Fibroblast of the aortic adventitia (primary cell): ENCODE measurements at places on chromosomes 12 and 14.

- DNase-seq: no peak
These were observed 103.5 kb downstream of the CACNA1C start for GRCh38 chr12:2156333-2156732.

- DNase-seq: no peak
These were observed 35.6 kb downstream of the A2M start for GRCh38 chr12:9079883-9080675.

DNA sequence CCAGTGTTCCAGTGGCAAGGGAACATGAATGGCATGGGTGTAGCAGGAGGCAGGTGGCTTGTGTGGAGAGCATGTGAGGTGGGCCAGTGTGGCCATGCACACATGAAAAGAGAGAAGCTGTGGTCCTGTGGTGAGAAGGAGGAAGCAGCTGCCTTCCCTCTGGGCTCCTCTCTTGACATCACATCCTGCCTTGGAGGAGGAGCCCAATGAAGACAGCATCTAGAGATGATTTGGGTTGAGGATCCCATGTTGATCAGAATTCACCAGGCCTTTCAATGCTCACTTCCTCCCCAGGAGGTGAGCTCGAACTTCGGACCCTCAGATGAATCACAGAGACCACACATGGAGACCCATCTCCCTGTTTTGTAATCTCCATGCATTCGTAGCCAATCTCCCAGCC lies 82.6 kb downstream of the LRRC74A start:
- no peak for DNase-seq

- DNase-seq: peak; percentile 73
These were observed 17.6 kb downstream of the NINJ2 start for GRCh38 chr12:645563-646071.

GRCh38 chr12:123938679-123939480 lies 33.8 kb downstream of the CCDC92 start:
- no peak for DNase-seq

DNA sequence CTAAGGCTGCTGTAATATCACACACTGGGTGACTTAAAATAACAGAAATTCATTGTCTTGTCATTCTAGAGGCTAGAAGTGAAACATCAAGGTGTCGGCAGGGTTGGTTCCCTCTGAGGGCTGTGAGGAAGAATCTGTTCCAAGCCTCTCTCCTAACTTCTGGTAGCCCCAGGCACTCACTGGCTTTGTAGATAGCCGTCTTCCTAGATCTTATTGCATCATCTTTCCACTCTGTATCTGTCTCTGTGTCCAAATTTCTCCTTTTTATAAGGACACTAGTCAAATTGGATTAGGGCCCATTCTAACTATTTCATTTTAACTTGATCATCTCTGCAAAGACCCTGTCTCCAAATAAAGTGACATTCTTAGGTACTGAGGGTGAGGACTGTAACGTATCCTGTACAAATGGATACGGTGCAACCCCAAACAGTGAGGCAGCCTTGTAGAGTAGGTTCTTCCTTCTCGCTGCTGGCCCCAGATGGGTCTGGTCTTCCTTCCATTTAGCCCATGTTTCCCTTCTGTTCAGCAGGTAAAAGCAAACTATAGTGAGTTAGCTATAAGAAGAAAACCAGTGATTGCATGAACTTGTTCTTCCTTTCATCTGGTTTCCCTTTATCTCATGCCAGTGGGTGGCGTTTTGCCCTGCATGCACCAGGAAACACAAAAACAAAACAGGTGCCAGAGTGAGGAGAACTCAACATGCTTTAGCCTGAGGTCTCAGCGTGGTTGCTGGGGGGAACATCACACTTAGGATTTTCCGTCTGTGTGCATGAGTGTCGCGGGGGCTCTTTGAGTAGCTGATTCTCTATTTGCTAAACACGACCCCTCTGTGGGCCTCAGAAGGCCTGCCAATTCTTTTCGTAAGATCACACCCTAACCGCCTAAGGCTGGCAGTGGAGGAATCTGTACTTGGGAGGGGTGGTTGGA lies 19.5 kb downstream of the TTC9 start:
- DNase-seq: no peak

DNA sequence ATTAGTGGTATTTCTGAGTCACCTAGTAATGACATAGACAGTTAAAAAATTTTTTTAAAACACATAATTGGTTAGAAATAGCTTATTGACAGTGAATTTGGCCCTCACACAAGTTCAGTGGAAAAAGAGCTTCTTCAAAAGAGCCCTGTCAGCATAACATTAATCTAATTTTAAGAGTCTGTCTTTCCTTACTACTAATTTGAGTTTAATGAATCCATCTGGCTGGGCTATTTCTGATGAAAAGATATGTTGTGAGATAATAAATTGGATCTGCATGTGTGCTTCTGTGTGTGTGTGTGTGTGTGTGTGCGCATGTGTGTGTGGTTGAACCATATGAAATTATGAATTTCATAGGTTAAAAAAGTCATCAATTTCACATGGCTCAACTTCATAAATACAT lies 1045.2 kb downstream of the FLRT2 start:
- no peak for DNase-seq

DNA sequence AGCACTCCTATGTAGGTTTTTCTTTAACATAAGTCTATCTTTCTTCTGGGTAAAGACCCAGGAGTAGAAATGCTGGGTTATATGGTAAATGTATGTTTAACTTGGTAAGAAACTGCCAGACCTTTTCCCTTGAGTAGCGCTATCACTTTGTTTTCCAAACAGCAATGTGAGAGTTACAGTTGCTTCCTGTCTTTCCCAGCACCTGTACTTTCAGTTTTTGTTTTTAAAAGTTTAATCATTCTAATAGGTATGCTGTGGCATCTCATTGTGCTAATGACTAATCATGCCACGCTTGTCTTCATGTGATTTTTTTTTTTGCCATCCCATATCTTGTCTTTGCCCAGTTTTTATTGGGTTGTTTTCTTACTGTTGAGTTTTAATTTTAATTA lies 28.1 kb downstream of the GIT2 start:
- DNase-seq: no peak

GRCh38 chr14:104285508-104285840 lies 147.1 kb downstream of the KIF26A start:
- DNase-seq: no peak

- peak; percentile 70 for DNase-seq
These were observed 1.7 kb upstream of the C12orf56 start for GRCh38 chr12:64392221-64392620.

- DNase-seq: peak; percentile 42
These were observed 108.9 kb upstream of the FGD4 start for GRCh38 chr12:32290411-32290810.

DNA sequence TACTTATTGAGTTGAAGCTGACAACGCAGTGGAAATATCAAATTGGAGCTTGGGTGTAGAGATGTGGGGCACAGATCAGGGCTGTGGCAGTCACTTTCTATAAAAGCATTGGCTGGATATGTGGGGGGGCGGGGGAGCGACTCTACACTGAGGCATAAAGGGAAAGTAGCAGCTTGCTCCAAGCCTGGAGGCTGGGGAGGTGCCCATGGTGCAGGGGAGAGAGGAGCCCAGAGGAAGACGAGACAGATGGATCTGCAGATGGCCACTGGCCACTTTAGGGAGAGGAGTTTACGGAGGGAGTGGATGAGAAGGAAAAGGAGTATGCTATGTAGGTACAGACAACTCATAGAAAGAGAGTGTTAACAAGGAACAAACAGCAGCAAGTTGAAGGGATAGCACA lies 13.5 kb upstream of the NGB start:
- no peak for DNase-seq

- DNase-seq: no peak
These were observed 4.4 kb downstream of the SLC8B1 start for GRCh38 chr12:113330505-113330904.

DNA sequence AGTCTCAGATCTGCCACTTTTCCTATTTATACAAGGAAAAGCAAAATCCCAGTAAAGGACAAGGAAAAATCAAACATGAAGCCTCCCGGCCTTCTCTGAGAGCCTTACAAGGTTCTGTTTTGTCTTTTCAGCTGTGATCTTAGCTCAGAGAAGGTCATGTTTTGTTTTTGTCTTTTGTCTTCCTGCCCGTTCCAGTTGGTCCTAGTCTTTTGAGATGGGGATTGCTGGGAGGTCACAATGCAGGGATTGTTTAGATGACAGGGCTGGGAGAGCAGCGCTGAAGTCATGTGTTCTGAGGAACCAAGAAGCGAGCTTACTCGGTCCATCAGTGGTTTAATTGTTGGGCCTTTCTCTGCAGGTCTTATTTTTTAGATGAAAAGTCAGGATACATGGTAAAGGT lies 6.0 kb downstream of the PLEKHH1 start:
- no peak for DNase-seq

DNA sequence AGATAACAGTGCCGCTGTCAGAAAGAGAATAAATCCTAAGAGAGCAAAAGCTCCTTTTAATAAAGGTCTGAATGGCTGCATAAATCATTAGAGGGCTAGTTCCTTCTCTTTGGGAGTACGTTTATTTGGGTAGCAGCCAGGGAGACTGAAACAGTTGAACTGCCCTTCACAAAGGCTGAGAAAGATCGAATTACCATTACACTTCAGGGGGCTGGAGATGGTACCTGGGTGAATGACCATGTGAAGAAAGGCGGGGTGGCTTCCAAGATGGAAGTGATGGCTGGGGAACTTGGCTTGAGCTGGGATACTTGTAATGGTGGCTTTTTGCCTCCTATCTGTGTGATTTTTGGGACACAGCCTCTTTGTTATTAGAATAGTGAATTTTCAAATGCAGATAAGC lies 1.7 kb upstream of the FGD4 start:
- DNase-seq: no peak

- DNase-seq: peak; percentile 34
These were observed 3.3 kb downstream of the IL26 start for GRCh38 chr12:68222326-68222725.

DNA sequence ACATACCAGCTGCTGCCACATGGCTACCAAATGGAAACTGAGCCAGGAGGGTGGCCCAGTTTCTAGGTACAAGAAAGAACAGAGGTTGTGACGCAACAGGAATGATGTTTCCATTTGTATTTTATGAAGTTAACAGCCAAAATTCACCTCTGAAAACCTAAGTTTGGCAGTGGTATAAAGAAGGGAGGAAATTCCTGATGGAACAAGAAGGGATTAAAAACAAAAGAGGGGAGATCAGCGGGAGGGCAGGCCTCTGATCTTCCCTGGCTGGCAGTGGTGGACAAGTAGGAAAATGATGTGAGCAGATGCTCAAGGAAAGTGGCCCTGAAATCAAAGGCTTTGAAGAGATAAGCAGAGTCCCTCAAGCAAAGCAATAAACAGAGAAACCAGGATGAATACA lies 47.3 kb upstream of the BCL2L14 start:
- no peak for DNase-seq

DNA sequence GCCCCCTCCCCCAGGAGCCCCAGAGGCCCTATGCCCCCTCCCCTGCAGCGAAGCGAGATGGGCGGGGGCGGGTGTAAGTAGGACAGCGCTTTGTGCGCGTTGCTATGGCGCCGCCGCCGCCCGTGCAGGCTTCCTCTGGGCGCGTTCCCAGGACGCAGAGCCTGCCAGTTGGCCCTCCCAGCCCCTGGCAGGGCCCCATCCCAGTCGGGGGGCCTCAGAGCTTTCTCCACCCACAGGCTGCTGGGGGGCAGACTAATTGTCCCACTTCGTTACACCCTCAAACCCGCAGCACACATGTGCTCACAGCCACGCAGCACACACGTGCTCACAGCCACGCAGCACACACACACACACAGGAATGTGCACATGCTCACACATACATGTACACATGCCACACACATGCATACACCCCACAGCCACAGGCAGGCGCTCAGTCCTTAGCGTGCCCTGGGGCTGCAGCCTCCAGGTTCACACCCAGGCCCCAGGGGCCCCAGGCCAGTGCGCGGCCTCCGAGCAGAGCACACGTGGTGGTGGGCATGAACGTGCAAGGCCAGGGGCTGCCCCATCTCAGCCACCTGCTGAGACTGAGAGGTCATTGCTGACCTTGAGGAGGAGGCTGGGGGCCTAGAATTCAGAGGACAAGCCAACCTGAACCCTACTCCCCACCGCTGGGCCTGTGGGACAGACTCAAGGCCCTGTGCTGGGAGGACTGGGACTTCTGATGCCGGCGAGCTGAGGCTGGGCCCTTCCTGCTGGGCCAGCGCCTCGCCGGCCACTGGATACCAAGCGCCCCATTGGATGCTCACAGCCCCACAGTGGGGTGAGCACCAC lies 15.6 kb downstream of the TRMT61A start:
- no peak for DNase-seq

GRCh38 chr14:76995279-76996035 lies 33.1 kb downstream of the IRF2BPL start:
- DNase-seq: no peak

- DNase-seq: no peak
These were observed 82.9 kb downstream of the NEDD1 start for GRCh38 chr12:96989916-96990315.

DNA sequence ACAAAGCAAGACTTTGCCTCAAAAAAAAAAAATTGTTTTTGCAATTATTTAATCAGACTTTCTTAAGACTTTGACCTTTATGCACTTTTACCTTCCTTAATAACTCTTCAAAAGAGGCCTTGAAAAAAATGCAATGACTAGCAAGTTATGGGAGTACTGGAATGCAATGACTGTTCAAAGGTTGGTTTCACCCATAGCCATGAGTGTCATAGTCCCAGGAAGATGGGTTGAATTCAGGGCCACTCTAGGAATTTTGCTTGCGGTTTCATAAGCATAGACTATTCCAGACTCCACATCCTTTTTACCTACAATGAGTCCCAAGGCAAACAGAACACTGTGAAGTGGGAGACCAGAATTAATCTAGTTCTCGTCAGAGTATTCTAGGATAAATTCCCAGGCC lies 29.4 kb upstream of the DENND5B start:
- no peak for DNase-seq

DNA sequence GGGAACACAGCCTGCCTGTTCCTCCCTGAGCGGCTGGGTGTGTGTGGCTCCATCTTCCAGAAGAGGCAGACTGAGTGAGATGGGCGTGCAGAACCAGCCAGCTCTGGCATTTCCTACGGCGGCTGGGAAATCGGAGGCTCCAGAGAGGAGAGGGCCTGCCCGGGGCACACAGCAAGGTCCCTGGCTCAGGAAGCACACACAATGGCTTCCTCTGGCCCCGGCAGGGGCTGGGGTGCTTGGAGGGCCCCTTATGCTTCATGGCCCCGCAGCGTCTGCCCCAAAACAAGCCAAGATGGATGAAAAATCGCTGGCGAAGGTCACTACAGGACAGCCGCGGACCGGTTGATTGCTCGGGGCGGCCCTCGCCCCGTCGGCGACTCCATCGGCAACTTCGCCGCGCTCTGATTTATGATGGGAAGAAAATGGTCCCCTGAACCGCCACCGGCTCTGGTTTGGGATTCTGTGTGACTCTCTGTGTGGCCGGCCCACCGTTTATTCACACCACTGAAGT lies 191.5 kb upstream of the C14orf180 start:
- no peak for DNase-seq

- DNase-seq: no peak
These were observed at the start of gene KCNK10 for GRCh38 chr14:88323086-88323522. KCNK10 (minus strand) TSS chr14:88323269; CDS start chr14:88322798, 471 bp downstream.

- DNase-seq: peak; percentile 57
These were observed 23.0 kb upstream of the RAB21 start for GRCh38 chr12:71731439-71732356.

GRCh38 chr12:4978737-4979136 lies 64.9 kb upstream of the KCNA5 start:
- DNase-seq: no peak

- no peak for DNase-seq
These were observed 324.5 kb downstream of the NELL2 start for GRCh38 chr12:44551631-44552030.
